ENCODE measurements at places on chromosomes 3 and 15. TPM values are rescaled to one million over a fixed set of nuclear protein-coding genes. Genes with fewer than 3 reads are reported as not detected.

ZFYVE19 gene
- 10.5 TPM for polyA plus RNA-seq

PRR23C gene
- not detected for polyA plus RNA-seq

FAM219B gene
- 39.0 TPM for polyA plus RNA-seq

- DNase-seq = peak; percentile 34
These were observed 163.7 kb downstream of the PLD1 start for GRCh38 chr3:171646357-171647133.

DNA sequence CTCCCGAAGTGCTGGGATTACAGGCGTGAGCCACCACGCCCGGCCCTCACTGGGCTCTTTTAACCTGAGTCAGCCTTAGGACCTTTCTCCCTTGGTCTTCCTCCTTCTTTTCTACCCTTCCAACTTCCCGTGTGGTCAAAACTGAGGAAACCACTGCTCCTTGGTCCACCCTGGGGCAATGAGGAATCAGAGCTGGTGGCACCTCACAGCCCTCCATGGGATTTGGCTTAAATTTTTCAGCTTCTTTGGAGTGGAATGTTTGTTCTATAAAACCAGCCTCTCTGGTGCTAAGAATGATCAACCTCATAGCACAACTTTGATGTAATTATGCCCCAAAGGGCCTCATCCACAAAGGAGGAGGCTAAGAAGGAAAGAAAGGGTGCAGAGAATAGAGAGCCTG, 76.6 kb upstream of the CFAP20DC start:
- no peak for DNase-seq

GRCh38 chr3:182824957-182825356, 31.7 kb downstream of the ATP11B start:
- no peak for DNase-seq

GRCh38 chr3:9951962-9952805, at the start of gene PRRT3:
Gene PRRT3 (minus strand): TSS chr3:9952408. CDS start chr3:9950115, 2,293 bp downstream.
- DNase-seq = no peak

DNA sequence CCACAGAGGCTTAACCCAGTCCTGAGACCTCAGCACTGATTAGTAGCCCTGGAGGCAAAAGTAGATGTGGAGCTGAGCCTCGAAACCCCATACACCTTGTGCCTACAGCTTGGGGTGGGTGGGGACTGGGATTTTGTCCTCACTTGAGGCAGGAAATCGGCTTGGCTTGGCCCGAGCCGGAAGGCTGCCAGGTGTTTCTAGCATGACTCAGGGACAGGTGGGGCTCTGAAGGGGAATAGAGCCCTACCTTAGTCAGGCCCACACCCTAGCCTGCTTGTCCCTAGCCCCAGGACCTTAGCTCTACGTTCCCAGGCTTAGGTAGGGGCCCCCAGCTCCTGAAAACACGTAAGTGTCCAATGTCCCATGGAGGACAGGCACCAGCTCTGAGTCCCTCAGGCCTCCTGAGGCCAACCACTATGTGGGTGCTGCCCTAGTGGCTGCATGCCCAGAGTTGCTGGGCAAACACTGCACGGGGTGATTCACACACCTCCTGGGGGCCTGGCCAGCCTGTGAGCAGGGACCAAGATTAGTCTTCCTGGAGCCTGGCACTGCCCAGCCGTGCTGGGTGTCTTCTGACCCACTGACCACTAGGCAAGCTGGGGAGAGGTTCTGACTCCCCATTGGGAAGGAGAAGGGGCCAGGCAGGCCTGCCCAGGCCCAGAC, 3.1 kb downstream of the MST1R start:
- peak; percentile 69 for DNase-seq

GRCh38 chr3:127325629-127325961, 37.7 kb upstream of the PRR20G start:
- no peak for DNase-seq

DNA sequence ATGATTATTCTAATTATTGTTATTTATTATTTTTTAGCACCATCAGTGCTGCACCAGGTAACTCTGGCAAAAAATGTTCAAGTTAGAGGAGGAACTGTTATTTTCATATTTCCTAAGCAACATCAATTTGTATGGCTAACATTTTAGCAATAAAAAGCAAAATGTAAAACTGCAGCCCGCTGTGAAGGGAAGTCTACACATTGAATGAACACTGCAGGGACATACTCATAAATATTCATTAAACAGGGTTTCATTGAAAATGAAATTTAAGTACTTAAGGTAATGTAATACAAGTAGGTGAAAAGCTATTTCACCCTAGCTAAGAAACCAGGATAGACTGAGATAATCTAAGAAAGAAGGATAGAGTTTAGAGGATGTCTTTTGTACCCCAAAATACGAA, 532.7 kb downstream of the NLGN1 start:
- no peak for DNase-seq

DNA sequence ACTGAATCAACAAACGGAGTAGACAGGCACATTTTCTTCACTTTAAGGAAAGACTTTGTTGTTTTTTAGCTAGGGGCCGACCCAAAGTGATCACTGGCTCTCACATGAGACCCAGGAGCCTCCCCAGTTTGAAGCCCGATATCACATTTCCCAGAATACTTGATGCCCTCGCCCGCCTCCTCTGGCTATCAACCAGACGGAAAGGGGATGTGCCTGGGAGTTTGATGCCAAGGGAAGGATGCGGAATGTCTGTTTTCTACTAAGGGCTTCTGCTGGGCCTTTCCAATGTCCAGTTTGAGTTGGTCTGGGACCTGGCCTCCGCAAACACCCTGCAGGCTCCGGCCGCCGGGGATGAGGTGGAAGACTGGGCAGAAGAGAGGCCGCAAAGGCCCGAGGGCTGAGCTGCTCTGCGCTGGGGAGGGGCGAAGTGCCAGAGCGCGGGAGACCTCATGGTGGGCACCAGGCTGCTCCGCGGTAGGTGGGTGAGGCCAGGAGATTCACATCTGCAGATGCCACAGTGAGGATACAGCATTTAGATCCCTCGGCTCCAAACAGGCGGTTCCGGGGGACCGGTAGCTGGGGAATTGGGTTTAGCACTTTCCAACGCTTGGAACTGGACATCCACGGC, 491 bp upstream of the ZNF774 start:
- DNase-seq = peak; percentile 24

Measured in heart left ventricle (tissue), 16 donors.